Smooth muscle cell of the umbilical artery (primary cell): ENCODE measurements at places on chromosomes 7 and 10. TPM values are rescaled to one million over a fixed set of nuclear protein-coding genes. Genes with fewer than 3 reads are reported as not detected.

The HMX3 gene
- total RNA-seq, result not detected in 2 replicates

The TCAF2 gene
- total RNA-seq, result 1.8 and 2.4 TPM in 2 replicates

The ST8SIA6 gene
- 0.14 TPM in 1 of 2 replicates, not detected in the other for total RNA-seq

The ZNF777 gene
- total RNA-seq, result 3.9 and 8.7 TPM in 2 replicates

The CPA4 gene
- total RNA-seq, result 113 and 524 TPM in 2 replicates

The RTKN2 gene
- total RNA-seq, result 0.89 and 2.1 TPM in 2 replicates

The NPC1L1 gene
- under 0.01 TPM in 1 of 2 replicates, not detected in the other for total RNA-seq

The GRM3 gene
- total RNA-seq, result not detected in 2 replicates
